Stimulated activated CD8-positive, alpha-beta memory T cell treated with anti-CD3 and anti-CD28 coated beads, Interleukin-7, amount 100 ng/mL, for 48 hours (primary cell): ENCODE measurements at places on chromosomes 1 and 21.

DNA sequence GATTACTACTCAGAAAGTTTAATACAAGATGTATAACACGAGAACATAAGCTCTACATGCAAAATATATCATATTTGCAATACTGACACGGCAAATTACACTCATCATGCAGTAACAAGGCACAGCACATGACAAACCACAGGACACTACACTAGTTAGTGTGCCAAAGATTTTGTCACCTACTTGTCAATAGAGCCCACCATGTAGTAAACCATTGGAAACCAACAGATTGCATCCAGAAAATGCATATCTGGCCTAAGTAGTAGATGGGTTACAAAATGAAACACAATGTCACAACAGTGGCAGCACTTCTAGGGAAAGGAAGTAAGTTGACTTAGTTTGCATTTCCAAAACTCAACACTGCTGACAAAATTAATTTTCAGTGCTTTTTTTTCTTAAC lies 288.9 kb downstream of the KCNT2 start:
- no peak for DNase-seq

- no peak for DNase-seq
Measured at GRCh38 chr1:55746710-55747109, 531.5 kb upstream of the USP24 start.

DNA sequence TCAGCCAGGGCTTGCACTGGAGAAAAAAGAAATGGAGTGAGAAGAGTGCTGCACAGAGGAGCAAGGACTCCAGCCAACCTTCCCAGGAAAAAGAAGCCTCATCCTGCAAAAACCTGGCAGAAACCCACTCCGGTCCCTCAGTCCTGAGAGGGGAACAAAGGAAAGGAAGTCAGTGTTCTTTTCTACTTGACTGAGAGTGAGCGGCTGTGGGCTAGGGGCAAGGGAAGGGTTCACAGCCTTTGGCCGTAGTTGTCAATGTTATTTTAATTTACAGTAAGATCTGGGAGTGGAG lies 8.9 kb upstream of the GOLT1A start:
- DNase-seq, result no peak

GRCh38 chr1:241641773-241642592 lies 1.8 kb upstream of the CHML start:
- DNase-seq, result no peak

- no peak for DNase-seq
Measured at GRCh38 chr21:29177800-29178199, 47.4 kb downstream of the MAP3K7CL start.

- DNase-seq, result no peak
Measured at GRCh38 chr1:203048555-203049051, 22.3 kb downstream of the PPFIA4 start.

- no peak for DNase-seq
Measured at GRCh38 chr1:53810007-53810406, 28.1 kb downstream of the NDC1 start.

DNA sequence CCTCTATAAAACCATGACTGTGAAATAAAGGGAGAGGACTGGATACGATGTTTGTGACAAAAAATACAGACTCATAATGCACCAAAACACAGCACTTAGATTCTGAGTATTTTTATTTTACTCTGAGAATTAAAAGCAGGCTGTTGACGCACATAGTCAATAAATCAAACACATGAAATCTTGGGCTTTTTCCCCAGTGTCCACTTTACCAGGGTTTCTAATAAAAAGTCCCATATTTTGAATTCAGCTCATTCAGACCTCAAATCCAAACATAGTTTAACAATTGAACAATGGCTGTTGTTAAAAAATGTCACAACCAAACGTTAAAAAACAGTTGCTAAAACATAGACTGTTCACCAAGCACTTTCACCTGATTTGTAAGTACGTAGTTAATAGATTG lies 553.4 kb downstream of the LTN1 start:
- DNase-seq, result no peak

DNA sequence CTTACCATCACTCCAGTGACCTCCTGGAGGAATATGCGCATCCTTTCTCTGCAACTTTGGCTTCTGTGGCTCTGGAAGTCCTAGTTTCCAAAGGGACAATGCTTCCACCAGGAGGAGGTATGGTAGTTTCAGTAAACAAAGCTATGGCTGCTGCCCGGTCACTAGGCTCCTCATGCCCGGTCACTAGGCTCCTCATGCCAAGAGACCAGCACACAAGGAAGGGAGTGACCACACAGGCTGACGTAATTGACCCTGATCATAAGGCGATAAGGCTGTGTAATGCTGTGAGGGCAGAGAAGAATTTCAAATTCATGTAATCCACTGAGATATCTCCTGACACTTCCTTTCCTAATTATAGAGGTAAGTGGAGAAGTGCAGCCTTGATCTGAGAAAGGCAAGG lies 102.9 kb downstream of the DTL start:
- no peak for DNase-seq

DNA sequence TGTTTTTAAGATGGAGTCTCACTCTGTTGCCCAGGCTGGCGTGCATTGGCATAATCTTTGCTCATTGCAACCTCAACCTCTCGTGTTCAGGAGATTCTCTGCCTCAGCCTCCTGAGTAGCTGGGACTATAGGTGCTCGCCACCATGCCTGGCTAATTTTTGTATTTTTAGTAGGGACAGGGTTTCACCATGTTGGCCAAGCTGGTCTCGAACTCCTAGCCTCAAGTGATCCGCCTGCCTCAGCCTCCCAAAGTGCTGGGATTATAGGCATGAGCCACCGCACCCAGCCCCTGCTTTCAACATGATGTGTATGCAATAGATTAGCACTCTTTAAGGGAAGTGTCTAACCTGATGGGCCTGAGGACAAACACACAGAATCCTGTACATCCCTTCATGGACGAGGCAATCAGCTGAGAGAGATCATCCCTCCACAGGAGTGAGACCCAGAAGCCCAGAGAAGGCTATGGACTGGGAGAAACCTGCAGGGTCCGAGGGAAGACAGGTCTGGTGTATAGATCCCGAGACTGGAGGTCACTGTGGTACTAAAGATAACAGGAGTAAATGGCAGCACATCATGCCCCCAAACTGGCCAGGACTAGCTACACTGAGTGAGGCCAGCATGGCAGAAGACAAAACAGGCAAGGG lies 5.6 kb upstream of the DEGS1 start:
- DNase-seq, result no peak

DNA sequence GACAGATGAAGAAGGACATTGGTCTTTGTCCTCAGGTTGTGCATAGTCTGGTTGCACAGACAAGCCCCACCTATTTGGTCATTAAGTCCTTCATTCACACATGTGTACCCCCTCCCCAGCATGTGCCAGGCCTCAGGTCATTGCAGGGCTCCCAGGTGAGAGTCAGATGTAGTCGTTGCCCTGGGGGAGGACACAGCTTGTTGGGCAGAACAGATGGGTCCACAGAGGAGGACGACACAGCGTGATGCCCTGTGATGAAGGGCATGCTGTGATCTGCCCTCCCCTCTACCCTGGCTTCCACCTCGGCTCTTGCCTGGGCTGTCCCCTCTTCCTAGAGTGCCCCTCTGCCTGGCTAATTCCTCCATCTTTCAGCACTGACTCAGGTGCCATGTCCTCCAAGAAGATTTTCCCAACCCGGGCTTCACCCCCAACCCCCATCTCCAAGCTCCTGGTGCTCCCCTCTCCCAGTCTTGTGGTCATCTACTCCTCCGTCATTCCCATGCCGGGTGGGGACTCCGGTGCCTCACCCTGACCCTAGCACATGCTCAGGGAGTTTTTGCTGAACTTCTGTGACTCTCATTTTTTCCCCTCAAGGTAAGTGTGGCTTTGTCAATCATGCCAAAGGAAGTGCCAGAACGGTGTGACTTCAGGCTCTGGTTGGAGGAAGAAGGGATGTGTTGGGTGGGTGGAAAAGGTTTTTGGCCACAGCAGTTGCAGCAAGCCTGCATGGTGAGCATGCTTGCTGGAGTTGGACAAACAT lies 220.5 kb downstream of the FOXD2 start:
- DNase-seq, result no peak

DNA sequence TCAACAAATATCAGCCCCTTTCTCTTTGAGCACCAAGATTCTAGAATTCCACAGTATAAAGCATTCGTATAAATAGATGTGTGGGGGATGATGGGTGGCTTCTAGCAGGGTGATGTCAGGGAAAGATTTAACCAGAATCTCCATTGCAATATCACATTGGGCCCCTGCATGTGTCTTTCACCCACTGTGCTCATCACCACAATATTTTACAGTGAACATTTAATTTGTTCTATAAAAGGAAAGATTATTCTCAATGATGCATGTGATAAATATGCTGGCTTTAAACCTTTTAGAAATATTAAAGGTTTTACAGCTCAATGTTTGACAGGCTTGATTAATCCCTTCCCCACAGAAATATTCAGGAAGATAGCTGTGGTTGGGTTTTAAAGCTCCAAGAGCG lies 457.8 kb upstream of the DAB1 start:
- no peak for DNase-seq

GRCh38 chr1:195584870-195585624 lies 1023.2 kb downstream of the KCNT2 start:
- no peak for DNase-seq

- no peak for DNase-seq
Measured at GRCh38 chr1:184624626-184625025, 130.0 kb downstream of the EDEM3 start.

- DNase-seq, result no peak
Measured at GRCh38 chr1:210428696-210429095, 100.0 kb downstream of the HHAT start.

DNA sequence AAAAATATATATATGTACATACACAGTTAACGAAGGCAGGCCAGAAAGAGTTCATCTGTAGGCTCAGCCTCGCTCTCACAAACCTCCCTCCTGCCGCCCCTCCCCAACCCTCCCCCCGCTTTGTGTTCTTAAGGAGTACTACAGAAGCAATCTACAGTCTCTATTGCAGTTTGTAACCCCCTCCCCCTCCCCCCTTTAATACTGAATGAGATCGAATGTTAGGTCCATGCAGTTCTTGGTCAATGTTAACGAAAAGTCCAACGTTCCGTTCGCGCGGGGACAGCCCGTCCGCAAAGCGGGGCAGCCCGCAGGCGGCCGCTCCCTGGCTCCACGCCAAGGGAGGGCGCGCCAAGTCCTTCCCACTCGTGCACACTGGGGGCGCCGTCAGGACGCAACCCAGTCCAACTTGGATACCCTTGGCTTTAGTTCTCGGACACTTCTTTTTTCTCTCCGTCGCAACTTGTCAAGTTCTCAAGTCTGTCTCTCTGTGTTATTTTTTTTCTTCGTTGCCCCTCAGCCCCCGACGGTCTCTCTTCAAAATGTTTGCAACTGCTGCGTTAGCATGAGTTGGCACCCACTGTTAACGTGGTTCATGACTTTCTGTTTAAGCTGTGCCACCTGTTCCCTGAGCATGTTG lies 2.2 kb downstream of the JUN start:
- DNase-seq, result peak; percentile 7

DNA sequence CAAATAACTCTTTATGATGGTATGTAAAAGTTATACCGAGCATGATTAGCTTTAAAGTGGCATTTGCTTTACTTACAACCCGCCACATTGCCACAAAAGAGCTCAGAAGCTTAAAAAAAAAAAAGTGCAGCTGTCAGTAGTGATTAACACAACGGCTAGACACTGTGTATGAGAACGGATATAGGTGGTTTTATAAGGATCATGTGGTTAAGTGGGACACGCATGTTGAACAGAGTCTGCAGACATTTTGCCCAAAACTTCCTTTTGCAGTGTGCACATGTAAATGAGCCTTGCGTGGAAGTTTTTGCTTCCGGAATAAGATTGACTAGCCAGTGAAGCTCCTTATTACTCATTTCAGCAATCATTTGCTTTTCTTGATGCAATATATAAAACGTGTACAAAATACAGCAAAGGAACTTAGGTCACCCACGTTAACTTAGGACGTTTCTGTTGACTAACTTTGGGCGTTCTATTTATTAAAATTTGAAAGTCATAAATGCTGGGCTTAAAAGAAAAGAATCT lies 58.7 kb upstream of the RGS1 start:
- peak; percentile 35 for DNase-seq

GRCh38 chr1:172145231-172145651 lies 275.2 kb upstream of the C1orf105 start:
- DNase-seq, result no peak

DNA sequence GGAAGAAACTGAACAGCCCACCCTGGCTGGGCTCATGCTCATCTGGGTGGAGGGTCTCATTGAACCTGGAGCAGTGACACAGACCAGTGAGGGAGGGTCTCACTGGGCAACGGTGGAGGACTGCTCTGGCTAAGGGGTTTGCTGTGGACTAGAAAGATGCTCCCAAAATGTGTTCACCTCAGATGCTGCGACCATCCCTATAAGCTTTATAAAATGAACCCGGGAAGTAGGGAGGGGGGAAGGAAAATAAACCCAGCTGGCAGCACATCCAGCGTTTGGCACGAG lies 34.5 kb upstream of the LBR start:
- no peak for DNase-seq

DNA sequence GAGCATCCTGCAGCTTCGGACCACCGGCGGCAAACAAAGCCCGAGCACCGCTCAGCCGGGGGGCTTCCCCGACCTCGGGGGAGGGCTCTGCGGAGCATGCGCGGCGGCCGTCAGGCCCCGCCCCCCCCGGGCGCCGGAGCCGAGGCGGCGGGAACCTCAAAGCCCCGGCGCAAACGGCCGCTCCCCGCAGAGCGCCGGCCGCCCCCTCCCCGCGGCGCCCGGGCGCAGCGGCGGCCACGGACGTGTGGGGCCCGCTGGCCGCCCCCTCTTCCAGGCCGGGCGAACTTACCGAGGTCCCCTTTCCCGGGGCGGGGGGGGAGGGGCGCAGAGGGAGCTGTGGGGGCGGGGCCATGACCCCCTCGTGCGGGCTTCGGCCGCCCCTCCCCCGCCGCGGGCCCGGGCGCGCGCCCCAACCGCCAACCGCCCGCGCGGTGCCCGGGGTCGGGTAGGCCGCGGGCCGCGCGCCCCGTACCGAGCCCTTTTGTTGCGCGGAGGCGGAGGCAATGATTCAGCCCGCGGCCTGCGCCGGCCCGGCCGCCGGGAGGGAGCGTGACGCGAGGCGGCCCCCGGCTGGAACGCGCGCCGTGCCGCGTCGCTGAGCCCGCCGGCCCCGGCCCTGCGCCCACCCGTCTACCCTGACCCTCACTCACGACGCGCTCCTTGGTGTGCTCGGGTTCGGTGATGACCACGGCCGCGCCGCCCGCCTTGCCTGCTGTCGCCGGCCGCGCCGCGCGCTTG lies 1.7 kb downstream of the RCC2 start:
- peak; percentile 32 for DNase-seq

GRCh38 chr1:11499601-11500331 lies 20.8 kb downstream of the DISP3 start:
- DNase-seq, result no peak

DNA sequence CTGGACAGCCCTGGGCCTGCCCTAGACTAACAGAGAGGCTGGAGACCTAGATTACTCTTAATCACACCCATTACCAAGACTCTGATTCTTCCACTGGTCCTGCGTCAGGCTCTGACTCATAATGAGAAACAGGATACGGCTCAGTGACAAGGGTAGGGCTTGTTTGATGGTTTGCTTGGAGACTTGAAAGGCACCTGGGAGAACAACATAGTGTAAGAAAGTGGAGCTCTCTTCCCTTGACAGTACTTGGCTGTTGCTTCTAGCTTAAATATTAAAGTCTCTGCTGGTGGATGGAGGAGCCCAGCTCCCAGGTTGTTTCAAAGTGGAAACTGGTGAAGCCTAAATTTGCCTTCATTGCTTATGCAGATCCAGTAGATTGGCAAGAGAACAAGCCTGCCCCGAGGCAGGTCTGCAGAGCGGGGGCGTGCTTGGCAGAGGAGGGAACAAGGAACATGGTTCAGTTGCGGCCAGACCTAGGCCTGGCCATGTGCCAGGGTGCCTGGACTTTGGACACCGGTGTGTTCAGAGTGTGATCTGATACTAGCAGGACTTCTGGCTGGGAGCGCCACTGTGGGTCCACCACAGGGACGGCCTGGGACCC lies 480.6 kb downstream of the CAMTA1 start:
- no peak for DNase-seq
